Epithelial cell of prostate (primary cell): ENCODE measurements at places on chromosomes 2 and 18.
A peak's percentile ranks its signal among the peaks of the same experiment; 100 is the strongest.

DNA sequence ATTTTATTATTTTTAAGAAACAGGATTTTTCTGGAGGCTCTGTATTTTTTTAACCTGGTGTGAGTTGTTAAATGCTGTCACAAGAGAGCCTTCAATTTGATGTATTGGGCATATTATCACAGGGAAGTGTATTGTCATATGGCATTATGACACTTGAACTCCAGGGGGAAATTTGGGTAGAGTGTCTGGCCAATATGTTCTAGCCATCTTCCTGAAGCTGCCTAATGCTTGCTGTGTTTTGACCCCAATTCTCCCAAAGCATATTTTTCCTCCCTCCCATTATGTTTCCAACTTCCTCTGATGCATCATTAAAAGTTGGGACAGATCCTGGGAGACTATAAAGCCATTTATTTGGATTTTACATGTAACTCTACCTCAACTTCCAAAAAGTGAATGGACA is 214.1 kb upstream of the SESTD1 start:
- no peak for DNase-seq

GRCh38 chr2:15303874-15304273 is 257.3 kb downstream of the NBAS start:
- no peak for DNase-seq

DNA sequence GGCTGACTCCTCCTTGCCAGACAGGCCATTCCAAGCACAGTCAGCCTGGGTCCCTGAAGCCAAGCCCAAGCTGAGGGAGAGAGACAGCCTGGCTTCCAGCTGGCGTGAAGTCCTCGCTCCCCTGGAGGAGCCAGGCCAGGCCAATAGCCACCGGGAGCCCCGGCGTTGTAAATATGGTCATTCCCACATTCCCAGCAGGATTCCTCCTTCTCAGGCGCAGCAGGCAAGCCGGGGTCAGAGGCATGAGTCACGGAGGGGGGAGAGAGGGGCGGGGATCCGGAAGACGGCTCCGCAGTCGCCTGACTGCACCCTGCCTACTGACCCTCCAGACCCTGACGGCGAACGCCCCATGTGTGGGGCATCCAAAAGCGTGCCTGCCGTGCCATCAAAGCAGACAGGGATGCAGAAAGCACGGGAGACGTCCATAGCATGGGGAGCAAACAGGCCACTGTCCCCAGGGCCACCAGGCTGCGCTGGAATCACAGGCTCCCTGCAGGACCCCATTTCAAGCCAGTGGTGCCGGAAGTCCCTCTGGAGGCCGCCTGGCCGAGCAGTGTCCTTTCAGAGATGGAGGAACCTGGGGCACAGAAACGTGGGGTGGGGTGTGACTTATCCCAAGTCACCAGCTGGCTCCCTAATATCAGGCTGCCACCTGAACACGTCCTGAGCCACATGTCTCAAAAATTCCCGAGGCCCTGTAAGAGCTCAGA is 48.2 kb downstream of the TWIST2 start:
- DNase-seq, result no peak

DNA sequence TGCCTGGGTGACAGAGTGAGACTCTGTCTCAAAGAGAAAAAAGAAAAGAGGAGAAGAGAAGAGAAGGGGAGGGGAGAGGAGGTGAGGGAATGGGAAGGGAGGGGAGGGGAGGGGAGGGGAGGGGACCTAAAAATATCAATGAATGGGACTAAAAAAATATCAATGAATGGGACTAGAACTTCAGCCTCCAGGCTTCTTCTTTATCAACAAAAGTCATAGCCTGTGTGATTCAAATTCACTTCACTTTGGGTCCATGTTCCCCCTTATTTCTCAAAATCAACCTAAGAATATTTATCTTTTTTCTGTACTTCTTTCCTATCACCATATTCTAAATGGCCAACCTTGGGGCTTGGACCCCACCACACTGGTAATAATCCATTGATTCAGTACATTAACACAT is 92.1 kb upstream of the PIK3C3 start:
- DNase-seq, result no peak

DNA sequence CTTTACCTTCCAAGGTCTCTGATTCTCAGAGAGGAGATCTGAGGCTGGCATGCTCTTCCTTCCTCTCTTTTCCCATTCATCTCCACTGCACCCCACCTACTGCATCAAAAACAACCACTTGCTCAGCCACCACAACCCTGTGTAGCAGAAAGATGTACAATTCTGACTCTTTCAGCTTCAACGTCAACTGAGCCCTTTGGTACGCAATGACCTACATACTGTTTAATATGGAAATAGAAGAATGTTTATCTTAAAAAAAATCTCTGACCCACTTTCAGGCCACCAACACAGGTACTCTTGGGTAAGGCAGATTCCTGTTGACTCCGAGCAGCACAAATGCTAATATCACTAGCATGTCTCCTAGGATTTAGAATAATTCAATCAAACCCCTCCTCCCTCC is 76.2 kb upstream of the AFF3 start:
- DNase-seq, result no peak

- DNase-seq, result no peak
These were observed 245.5 kb upstream of the CXCR4 start for GRCh38 chr2:136363470-136363869.

DNA sequence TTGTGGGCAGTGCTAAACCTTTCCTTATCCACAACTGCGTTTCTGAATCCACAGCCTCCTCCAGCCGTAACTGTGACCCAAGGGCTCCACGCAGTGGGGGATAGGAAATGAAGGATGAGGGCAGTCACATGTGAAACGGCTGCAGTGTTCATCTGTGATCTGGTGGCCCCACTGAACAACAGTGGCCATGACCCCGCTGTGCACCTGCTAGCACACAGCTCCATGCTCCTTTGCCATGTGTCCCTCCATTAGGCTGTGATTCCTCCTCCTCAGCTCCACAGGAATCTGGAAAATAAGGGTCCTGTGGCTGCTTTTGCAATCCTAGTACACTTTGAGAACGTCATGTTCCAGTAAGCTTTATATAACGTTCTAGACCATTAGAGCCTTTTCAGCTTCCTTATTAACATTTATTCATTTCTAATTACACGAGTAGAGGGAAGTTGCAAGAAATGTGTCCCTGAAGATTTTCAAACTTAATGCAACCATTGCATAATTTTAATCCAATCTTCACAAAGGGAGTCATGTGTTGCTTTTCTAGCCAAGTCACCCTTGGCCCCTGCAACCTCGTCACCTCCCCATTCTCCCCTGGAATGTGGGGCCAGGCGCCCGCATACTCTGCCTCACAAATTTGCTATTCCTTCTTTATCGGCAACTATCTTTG is 7.1 kb upstream of the NAPG start:
- no peak for DNase-seq

DNA sequence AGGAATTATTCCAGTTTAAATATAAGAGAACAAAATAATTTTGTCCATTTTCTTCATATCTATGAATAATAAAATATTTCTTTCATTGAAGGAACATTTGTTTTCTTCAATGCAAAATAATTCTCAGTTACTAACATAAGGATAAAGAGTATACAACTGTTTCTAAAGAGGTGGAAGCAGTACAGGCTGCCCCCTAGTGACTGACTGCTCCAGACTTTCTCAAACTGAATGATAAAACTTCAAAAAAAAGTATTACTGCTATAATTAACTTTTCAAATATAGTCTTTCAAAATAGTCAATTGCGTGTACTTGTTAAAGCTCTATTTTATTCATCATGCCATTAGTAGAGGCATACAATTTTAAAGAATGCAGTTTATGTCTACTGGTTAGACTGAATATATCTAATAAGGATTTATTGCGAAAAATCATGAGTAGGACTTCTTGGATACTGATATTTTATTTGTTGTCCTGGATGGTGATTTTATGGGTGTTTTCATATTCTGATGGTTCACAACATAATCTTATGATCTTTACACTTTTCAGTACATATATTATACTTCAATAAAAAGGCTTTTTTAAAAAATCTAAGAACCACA is 100.1 kb downstream of the WDPCP start:
- DNase-seq, result no peak

DNA sequence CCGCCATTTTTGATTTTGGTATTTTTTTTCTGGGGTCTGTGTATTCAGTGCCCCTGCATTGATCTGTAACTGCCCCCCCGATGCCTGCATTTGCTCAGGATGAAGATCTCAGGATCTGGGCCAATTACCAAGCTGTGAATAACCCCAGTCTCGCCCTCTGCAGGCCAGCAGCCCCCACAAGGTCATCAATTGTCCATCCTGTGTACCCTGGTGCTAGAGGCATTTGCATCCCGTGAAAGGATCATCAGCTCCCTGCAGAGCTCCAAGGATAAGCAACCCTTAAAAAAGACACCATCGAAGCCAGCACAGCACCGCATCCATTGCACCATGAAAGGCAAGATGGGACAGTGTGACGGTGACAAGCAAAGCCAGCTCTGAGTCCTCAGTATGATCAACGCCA is 154.1 kb upstream of the KLHL29 start:
- DNase-seq, result no peak

DNA sequence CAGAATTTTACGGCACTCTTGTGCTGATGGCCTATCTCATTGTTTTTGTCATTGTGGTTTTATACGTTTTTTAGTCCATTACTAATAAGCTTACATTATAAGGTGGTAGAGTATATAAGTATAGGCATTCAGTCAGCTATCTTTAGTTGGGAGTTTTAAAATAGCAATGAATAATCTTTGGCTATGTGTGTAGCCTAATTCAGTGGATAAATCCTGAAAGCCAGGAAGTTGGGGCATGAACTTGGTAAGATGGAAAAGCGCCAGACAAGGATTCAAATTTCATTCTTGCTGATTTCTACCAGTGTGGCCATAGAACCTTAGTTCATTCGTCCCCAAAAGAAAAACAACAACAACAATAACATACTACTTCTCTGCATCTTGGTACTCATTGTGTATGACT is 31.2 kb downstream of the EPC2 start:
- DNase-seq, result no peak

- DNase-seq, result no peak
These were observed 246.8 kb upstream of the PXDN start for GRCh38 chr2:1991126-1991525.

GRCh38 chr2:854460-854859 is 96.2 kb upstream of the SNTG2 start:
- DNase-seq, result no peak

DNA sequence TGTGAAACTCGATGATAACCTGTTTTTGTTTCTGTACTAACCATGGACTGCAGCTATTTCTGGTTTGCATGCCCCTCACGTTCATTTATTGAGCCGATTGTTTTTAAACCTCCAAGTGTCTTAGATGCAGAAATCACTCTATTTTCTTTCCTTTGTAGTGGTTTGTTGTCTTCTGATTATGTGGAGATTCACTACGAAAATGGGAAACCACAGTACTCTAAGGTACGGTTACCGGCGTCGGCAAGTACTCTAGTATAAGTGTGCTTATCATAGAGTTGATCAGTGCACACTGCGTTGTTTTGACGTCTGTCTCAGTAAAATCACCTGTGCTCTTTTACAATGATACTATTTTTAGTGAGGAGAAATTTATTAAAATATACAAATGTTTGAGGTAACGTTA is 87.4 kb downstream of the ADAM23 start:
- DNase-seq, result no peak

GRCh38 chr2:68388358-68388757 is 23.3 kb downstream of the PLEK start:
- no peak for DNase-seq

DNA sequence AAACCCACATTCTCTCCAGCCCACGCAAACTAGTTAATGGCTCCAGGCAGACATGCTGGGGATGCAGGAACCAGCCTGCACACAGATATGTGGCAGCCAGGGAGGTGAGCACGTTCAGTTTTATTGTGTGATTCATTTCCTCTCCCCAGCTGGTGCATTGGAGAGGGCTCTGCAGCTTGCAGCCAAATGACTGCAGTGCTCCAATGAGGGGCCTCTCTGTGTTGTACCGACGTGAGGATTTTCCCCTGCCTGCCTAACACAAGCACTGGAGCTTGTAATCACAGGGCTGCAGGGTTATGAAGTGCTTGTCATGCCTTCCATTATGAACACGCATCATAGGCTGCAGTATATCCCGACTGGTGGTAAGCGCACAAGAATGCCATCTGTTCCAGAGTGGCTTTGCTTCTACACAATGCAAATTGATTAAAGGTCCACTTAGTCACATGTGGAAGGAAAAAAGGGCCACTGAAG is 92.3 kb upstream of the THUMPD2 start:
- peak; percentile 65 for DNase-seq

GRCh38 chr18:58695772-58696171 is 24.5 kb downstream of the MALT1 start:
- no peak for DNase-seq

- peak; percentile 8 for DNase-seq
These were observed 282.5 kb downstream of the SLC8A1 start for GRCh38 chr2:40169430-40169829.
